Gastrocnemius medialis (tissue), 4 donors: ENCODE measurements at places on chromosomes 3 and 15.

- no peak overlapping the region for H3K4me3 ChIP-seq
- H3K27me3 ChIP-seq: no peaks in the 10 kb centered on the region
- H3K27ac ChIP-seq: no peak overlapping the region
- DNase-seq: no peak
These were observed 609 bp upstream of the UROC1 start for GRCh38 chr3:126517986-126518778.

GRCh38 chr3:79255702-79256101 lies 512.1 kb downstream of the ROBO1 start:
- H3K4me3 ChIP-seq: no peak overlapping the region
- H3K27ac ChIP-seq: no peak overlapping the region
- no peaks in the 10 kb centered on the region for H3K4me1 ChIP-seq

DNA sequence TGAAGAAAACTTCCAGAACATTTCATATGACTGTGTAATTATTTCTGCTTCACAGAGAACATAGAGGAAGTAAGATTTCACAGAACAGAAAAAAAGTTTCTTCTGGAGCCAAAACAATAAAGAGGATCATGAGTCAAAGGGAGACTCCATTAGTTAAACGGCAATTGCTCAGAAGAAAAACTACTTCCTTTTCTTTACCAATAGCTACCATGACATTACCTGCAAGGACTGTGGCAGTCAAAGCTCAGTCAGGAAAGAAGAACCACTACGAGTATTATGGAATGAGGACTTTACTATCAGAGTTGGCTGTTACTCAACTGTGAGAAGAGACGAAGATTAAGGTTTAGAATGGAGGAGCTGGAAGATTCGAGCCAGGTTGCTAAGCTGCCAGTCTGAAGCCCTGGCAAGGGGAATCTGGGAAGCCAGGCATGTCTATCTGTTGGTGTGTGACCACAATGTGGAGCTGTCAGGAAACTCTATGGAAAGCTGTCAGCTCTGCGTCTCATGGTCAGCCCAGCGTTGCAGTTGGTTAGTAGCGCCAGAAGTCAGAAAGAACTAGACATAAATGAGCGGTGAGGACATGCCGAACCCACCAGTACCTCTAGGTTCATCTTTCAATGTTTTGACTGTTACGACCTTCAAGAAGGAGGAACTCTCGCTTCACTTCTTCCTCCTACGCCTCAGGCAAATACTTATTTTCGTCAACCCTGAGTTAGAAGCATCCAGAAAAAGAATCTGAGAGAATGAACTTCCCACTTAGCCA lies 604.3 kb downstream of the FGF12 start:
- H3K4me3 ChIP-seq: no peak overlapping the region
- H3K36me3 ChIP-seq: no peaks in the 10 kb centered on the region
- no peaks in the 10 kb centered on the region for H3K27me3 ChIP-seq
- H3K27ac ChIP-seq: no peak overlapping the region
- no peaks in the 10 kb centered on the region for H3K4me1 ChIP-seq

DNA sequence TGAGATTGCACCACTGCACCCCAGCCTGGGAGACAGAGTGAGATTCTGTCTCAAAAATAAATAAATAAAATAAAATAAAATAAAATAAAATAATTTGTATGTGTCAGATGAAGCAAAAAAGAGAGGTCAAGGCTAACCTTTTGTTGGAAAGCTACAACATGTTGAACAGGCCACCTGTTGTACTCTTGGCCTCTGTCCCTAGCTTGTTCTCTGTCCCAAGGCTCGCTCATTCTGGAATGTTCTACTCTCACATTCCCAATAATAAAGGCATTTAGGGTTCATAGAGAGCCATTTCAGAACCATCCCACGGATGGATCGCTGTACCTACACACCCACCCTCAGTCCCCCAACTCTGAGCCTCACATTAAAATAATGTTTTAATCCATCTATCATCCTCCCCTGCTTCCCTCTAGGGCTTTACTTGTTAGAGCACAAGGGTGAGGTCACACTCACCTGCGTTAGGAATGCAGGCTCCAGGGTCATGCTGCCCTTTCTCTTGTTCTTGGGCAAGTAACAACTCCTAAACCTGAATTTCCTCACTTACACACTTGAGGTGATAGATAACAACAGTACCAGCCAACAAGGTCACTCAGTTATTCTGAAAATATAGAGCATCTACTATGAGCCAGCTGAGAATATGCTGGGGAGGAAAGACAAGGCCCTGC lies 24.9 kb upstream of the KCTD6 start:
- H3K27me3 ChIP-seq: no peaks in the 10 kb centered on the region
- peak overlapping the region; percentile 47 for H3K27ac ChIP-seq
- DNase-seq: no peak
- peaks cover 22% of the 10 kb centered on the region for H3K4me1 ChIP-seq
- H3K4me3 ChIP-seq: no peak overlapping the region

- no peak overlapping the region for H3K4me3 ChIP-seq
- DNase-seq: no peak
- H3K36me3 ChIP-seq: no peaks in the 10 kb centered on the region
- peak overlapping the region; percentile 69 for H3K27ac ChIP-seq
- peaks cover 33% of the 10 kb centered on the region for H3K4me1 ChIP-seq
- H3K27me3 ChIP-seq: no peaks in the 10 kb centered on the region
These were observed 107.0 kb downstream of the TCF12 start for GRCh38 chr15:57025264-57025926.

- H3K27me3 ChIP-seq: no peaks in the 10 kb centered on the region
- no peaks in the 10 kb centered on the region for H3K4me1 ChIP-seq
- H3K27ac ChIP-seq: no peak overlapping the region
- no peak overlapping the region for H3K4me3 ChIP-seq
- no peaks in the 10 kb centered on the region for H3K36me3 ChIP-seq
These were observed 192.9 kb downstream of the BCHE start for GRCh38 chr3:165644331-165644730.

DNA sequence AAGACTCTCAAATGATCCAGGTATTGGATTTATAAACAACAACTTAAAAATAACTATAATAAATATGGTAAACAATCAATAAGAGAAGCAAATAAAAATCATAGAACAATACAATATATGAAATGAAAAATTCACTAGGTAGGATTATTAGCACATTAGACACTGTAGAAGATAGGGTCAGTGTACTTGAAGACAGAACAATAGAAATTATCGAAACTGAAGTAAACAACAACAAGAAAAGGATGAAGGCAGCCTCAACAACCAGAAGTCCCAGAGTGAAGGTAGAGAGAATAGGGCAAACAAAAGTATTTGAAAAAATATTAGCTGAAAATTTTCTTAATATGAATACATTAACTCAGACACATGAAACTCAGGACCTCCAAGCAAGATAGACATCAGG lies 11.9 kb downstream of the IQCB1 start:
- no peak for DNase-seq
- H3K27ac ChIP-seq: no peak overlapping the region
- no peak overlapping the region for H3K4me3 ChIP-seq
- H3K36me3 ChIP-seq: no peaks in the 10 kb centered on the region
- peaks cover 8% of the 10 kb centered on the region for H3K4me1 ChIP-seq

DNA sequence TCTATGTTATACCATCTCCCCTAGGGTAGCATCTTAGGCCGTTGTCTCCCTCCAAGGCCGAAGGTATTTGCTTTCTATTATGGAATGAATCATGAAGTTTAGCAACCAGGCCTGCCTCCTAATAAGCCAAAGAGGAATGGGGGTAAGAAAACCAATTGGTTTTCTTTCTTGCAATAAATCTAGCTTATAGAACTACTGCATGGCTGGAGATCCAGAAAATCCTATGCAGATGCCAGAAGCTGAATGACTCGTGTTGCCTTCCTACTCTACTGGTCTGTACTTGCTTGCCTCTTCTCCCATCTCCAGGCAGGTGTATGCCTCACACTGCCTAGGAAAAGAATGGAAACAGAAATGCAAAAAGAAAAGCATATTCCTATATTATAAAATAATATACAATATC lies 31.1 kb upstream of the IL16 start:
- H3K27me3 ChIP-seq: no peaks in the 10 kb centered on the region
- H3K4me3 ChIP-seq: no peak overlapping the region
- no peaks in the 10 kb centered on the region for H3K36me3 ChIP-seq
- peaks cover 4% of the 10 kb centered on the region for H3K4me1 ChIP-seq
- no peak overlapping the region for H3K27ac ChIP-seq
- DNase-seq: no peak

GRCh38 chr3:24096271-24096670 lies 151.2 kb downstream of the NR1D2 start:
- DNase-seq: no peak
- no peaks in the 10 kb centered on the region for H3K36me3 ChIP-seq
- H3K27me3 ChIP-seq: no peaks in the 10 kb centered on the region

GRCh38 chr3:151321526-151321925 lies 4.9 kb upstream of the GPR87 start:
- no peak for DNase-seq
- H3K4me1 ChIP-seq: no peaks in the 10 kb centered on the region
- no peaks in the 10 kb centered on the region for H3K36me3 ChIP-seq
- no peak overlapping the region for H3K4me3 ChIP-seq
- H3K27me3 ChIP-seq: no peaks in the 10 kb centered on the region

DNA sequence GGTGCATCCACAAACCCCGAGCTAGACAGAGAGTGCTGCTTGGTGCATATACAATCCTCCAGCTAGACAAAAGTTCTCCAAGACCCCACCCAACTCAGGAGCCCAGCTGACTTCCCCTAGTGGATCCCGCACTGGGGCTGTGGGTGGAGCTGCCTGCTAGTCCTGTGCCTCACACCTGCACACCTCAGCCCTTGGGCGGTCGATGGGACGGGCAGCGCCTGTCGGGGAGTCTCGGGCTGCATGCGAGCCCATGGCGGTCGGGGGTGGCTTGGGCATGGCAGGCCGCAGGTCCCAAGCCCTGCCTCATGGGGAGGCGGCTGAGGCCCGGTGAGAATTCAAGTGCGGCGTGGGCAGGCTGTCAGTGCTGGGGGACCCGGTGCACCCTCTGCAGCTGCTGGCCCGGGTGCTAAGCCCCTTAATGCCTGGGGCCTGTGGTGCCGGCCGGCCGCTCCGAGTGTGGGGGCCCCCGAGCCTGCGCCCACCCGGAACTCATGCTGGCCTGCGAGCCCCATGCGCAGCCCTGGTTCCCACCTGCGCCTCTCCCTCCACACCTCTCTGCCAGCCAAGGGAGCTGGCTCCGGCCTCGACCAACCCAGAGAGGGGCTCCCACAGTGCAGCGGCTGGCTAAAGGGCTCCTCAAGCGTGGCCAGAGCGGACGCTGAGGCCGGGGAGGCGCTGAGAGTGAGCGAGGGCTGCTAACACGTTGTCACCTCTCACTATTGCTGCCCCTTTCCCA lies 31.0 kb downstream of the ZNF589 start:
- H3K4me1 ChIP-seq: no peaks in the 10 kb centered on the region
- peaks cover 17% of the 10 kb centered on the region for H3K36me3 ChIP-seq
- H3K27me3 ChIP-seq: no peaks in the 10 kb centered on the region
- no peak for DNase-seq

DNA sequence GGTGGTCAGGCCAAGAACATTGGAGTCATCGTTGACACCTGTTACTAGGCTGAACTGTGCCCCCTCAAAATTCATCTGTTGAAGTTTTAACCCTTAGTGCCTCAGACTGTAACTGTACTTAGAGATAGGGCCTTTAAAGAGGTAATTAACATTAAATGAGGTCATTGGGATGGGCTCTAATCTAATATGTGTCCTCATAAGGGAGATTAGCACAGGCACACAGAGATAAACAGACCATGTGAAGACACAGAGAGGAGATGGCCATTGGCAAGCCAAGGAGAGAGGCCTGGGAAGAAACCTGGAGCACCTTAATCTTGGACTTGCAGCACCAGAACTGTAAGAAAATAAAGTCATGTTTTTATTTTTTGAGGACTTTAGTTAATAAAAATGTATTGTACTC lies 59.6 kb downstream of the PLCL2 start:
- peaks cover 56% of the 10 kb centered on the region for H3K4me1 ChIP-seq
- H3K27ac ChIP-seq: no peak overlapping the region
- no peak for DNase-seq
- no peaks in the 10 kb centered on the region for H3K27me3 ChIP-seq
- no peak overlapping the region for H3K4me3 ChIP-seq

- DNase-seq: no peak
- no peak overlapping the region for H3K27ac ChIP-seq
- no peaks in the 10 kb centered on the region for H3K27me3 ChIP-seq
- H3K4me3 ChIP-seq: no peak overlapping the region
These were observed 903.7 kb downstream of the EPHA3 start for GRCh38 chr3:90011131-90011530.

GRCh38 chr3:61358364-61358763 lies 107.1 kb upstream of the FHIT start:
- peaks cover 3% of the 10 kb centered on the region for H3K4me1 ChIP-seq
- H3K27ac ChIP-seq: no peak overlapping the region
- no peak overlapping the region for H3K4me3 ChIP-seq
- no peaks in the 10 kb centered on the region for H3K27me3 ChIP-seq
- H3K36me3 ChIP-seq: no peaks in the 10 kb centered on the region

GRCh38 chr3:40333852-40334251 lies 24.3 kb downstream of the EIF1B start:
- no peak for DNase-seq
- H3K4me3 ChIP-seq: no peak overlapping the region
- no peak overlapping the region for H3K27ac ChIP-seq

DNA sequence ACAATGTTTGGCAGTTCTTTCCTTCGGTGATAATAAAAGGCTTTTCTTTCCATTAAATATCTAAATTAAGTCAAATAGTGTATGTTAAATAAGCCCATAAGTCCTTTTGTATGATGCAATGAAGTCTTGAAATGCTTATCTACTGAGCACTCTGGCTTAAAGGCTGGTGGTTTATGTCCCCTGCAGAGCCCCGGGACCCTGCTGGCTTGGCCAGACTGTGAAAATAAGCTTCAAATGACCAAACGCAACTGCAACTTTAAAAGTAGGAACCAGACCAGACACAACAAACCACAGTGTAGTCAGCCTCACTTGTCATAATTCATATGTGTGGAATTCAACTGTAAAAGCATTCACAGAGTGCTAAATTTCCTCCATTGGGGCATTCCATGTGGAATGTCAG lies 72.5 kb downstream of the FOXP1 start:
- no peaks in the 10 kb centered on the region for H3K36me3 ChIP-seq
- H3K27me3 ChIP-seq: no peaks in the 10 kb centered on the region
- no peak overlapping the region for H3K4me3 ChIP-seq
- peaks cover 7% of the 10 kb centered on the region for H3K4me1 ChIP-seq

DNA sequence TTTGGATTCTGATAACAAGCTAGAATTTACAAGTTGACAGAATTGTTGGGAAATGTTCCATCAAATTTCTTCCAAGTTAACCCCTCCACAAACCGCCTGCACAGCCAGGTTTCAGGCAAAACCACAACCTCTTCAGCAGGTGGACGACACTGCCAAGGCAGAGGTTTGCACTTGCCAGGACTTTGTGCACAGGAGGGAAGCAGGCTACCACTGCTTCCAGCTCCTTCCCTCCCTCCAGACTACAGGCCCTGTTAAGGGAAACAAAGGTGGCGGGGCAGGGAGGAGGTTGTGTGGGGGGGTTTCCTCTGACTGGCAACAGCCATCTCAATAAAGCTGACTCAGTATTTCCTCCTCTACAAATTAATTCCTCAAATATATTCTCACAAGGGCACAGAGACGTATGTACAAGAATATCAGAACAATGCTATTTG lies 42.2 kb downstream of the TBC1D2B start:
- peaks cover 31% of the 10 kb centered on the region for H3K4me1 ChIP-seq
- no peak overlapping the region for H3K4me3 ChIP-seq
- no peaks in the 10 kb centered on the region for H3K36me3 ChIP-seq
